Right ventricle myocardium superior (tissue), 1 donor: ENCODE measurements at places on chromosomes 4 and X. TPM values are rescaled to one million over a fixed set of nuclear protein-coding genes. Genes with fewer than 3 reads are reported as not detected.

Gene PNMA3
- 2.5 TPM for total RNA-seq

Gene GUCY1B1
- 25.1 TPM for total RNA-seq

Gene HAND2
- total RNA-seq, result 142 TPM

Gene DUX4
- total RNA-seq, result not detected

Gene GUF1
- total RNA-seq, result 23.0 TPM

Gene RASGEF1B
- total RNA-seq, result 3.3 TPM

Gene TRIM60
- total RNA-seq, result not detected

Gene CCKAR
- total RNA-seq, result not detected

Gene VAMP7
- 17.0 TPM for total RNA-seq

Gene CFI
- total RNA-seq, result 10.6 TPM

- no peak for DNase-seq
These were observed 4.1 kb downstream of the BMX start for GRCh38 chrX:15504661-15505060.

- DNase-seq, result no peak
These were observed 71.0 kb downstream of the FAM53A start for GRCh38 chr4:1613099-1613495.

GRCh38 chr4:7212101-7212674, 19.9 kb downstream of the SORCS2 start:
- DNase-seq, result no peak

GRCh38 chr4:185995665-185996064, 73.3 kb upstream of the TLR3 start:
- no peak for DNase-seq

DNA sequence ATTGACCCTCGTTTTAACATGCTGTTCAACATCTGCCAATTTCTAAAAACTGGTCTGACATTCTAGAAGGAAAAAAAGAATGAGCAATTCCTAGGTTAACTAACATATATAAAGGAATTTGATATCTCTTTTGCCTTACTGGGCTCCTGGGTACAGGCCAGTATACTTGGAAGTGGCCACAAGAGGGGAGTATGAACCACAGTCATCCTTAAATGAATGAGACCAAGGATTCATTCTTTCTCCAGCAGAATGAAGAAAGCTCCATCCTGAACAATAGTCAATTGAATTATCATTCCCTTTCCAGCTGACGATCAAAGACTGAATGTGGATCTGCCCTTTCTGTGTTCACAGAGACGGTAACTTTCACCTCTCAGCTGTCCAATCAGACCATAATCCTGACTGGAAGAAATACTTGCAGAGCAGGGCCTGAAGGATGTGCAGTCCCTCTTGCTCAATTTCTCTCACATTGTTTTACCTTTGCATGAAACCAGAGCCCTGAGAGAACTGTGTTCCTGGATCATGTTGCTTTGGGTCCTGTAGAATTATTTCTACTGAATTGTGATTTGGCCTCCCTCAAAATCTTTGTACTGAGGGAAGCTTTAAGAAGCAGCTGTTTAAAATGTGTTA, 14.8 kb upstream of the SPARCL1 start:
- no peak for DNase-seq

- no peak for DNase-seq
These were observed 66.4 kb upstream of the ATP6AP2 start for GRCh38 chrX:40514376-40514775.

GRCh38 chr4:147362938-147363337, 118.0 kb upstream of the EDNRA start:
- DNase-seq, result peak; percentile 86

GRCh38 chrX:87621697-87622096, 104.1 kb downstream of the KLHL4 start:
- DNase-seq, result no peak

DNA sequence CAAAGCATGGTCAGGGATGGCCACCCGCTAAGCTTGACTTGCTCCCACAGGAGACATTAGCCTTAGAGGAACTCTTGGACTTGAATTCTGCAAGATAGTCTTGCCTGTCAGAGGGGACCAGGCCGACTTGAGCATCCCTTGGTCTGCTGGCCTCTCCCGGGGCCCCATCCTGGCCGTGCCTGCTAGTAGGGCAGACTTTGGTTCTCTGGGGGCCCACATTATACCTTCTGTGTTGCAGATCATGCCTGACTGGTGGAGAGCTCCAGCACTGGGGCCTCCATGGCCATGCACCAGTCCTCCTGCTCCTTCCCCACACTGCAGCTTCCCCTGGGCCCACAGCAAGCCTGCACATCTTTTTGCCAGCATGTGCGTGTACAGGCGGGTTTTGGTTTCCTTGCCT, 46.5 kb downstream of the DACH2 start:
- no peak for DNase-seq

GRCh38 chr4:156598138-156598681, 373.4 kb downstream of the PDGFC start:
- DNase-seq, result no peak

- DNase-seq, result no peak
These were observed 222.4 kb downstream of the CRLF2 start for GRCh38 chrX:989959-990510.

DNA sequence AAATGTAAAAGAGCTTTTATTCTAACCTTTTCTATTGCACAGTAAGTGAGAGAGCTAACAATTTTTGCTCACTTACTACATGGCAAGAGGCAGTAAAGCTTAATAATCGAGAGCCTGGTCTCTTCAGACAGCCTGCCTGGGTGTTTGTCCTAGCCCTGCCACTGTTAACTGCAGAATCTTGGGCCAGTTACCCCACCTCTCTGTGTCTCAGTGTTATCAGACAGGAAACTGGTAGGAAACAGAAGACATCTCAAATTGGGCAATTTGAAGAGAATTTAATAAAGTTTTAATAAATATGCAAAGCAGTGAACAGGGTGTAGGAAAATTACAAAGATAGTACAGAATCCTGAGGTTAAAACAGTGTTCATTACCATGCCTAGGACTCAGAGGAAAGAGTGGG, 13.4 kb downstream of the STAP1 start:
- no peak for DNase-seq

GRCh38 chr4:69497076-69497475, 1.4 kb upstream of the UGT2B4 start:
- DNase-seq, result no peak

DNA sequence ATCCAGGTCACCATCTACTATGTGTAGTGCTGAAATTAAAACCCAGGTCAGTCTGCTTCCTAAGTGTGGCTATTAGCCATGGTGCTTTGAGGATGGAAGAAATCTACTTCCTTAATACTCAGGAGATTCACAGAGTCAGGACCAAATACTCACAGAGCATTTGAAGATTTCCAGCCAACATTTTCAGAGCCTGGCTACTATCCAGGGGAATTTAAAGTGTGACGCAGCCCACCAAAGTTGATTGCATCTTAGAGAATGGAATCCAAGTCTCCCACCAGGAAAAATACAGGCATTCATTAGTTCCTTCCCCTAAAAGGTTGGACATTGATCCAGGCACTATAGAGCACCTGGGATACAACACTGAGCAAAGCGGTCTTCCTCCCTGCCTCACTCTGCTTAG, 83.8 kb downstream of the HS3ST1 start:
- no peak for DNase-seq

GRCh38 chr4:33649015-33649414, 2595.3 kb downstream of the ARAP2 start:
- no peak for DNase-seq

DNA sequence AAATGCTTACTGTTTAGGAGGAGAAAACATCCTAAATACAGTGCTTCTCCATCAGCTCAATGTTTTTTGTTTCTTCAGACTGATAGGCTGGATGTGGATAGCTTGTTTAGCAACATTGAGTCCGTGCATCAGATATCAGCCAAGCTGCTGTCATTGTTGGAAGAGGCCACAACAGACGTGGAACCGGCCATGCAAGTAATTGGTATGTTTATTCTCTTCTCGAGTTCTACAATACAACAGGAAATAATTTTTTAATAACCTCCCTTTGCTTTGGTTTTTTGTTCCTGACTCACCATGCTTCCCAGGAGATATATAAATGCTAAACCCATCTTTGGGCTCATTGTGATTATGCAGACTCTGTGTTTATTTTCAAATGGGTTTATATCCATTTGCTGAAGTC, 60.9 kb downstream of the ARHGEF38 start:
- no peak for DNase-seq
